Choroid plexus epithelial cell (primary cell): ENCODE measurements at places on chromosomes 3 and 15.

DNA sequence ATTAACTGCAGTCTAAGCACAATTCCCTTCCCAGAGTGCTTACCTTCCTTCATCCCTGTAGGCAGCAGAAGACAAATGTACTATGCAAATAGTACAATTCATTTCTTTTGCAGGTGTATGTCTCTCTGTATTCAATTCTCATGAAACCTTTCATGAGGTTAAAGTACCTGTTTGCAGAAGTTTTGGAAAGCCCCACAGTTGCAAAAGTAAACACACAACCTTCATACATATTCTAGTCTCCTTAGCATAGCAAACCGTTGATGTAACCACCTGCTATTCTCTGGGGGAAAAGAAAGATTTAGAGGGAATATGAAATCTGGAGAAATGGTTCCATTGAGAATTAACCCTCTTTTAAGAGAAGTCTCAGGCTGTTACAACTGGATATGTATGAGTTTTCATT, 200.3 kb upstream of the SUCLG2 start:
- no peak for DNase-seq

DNA sequence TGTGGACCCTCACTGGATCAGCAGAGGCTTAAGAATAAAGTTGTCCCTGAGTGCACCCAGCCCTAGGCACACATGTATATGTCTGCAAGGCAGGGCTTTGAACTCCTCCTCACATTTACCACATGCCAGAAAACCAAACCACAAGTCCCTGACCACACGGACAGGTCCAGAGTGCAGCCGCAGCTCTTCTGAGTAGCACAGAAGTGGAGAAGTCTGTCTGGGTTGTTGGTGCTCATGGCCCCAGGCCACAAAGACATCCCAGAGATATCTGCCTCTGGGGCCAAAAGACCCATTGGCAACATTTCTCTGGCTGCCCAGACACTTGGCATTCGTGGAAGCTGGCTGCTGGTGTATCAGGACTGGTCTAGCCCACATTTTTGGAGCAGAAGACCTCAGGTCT, 17.4 kb downstream of the SUSD5 start:
- no peak for DNase-seq

- peak; percentile 88 for DNase-seq
These were observed 20.9 kb downstream of the RAD54L2 start for GRCh38 chr3:51559411-51559888.

DNA sequence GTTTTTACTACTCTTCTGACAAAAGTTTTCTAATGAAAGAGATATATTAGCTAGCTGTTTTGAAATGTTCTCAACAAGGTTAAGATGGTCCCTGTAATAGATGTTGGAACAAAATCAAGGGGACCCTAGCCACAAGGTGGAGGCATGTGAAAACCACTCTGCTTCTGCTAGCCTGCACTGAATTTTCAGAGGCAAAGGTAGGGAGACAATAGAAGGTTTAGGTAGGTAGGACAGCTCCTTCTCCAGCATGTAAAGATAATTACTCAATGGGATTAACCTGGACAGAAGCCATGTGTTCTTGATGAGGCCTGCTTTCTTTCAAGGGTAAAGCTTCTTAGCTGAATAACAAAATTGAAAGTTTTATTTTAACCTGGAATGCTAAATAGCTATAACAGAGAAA, 333.5 kb downstream of the LSAMP start:
- no peak for DNase-seq

DNA sequence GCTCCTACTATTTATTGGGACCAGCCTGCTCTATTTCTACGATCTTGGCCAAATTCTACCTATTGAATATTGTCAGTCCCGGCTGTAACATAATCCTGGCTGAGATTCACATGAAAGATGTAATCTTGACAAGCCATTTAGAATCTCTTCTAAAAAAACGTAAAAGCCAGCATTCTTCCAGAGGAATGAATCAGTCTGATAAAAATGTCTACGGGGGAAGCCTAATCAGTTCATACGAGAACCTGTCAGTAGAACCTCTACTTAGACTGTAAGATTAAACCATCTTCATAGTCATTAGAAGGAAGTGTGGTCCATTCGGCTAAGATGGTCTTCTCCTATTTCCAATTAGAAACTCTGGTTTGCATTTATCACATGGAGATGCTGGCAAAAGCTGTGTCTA, 147.2 kb upstream of the WNT5A start:
- no peak for DNase-seq

- DNase-seq = peak; percentile 58
These were observed 267.0 kb downstream of the PLCL2 start for GRCh38 chr3:17151598-17152373.
